Activated T-helper 1 cell treated with anti-CD3 and anti-CD28 coated beads, Interleukin-2, amount 50 U/mL, for 16 hours (primary cell): ENCODE measurements at places on chromosomes 3 and 15.

GRCh38 chr3:87997966-87998365, 60.8 kb downstream of the CGGBP1 start:
- DNase-seq = no peak

- no peak for DNase-seq
These were observed 19.8 kb upstream of the GYG1 start for GRCh38 chr3:148971401-148972163.

GRCh38 chr15:41417418-41418195, 712 bp downstream of the RTF1 start:
- DNase-seq = peak; percentile 6

DNA sequence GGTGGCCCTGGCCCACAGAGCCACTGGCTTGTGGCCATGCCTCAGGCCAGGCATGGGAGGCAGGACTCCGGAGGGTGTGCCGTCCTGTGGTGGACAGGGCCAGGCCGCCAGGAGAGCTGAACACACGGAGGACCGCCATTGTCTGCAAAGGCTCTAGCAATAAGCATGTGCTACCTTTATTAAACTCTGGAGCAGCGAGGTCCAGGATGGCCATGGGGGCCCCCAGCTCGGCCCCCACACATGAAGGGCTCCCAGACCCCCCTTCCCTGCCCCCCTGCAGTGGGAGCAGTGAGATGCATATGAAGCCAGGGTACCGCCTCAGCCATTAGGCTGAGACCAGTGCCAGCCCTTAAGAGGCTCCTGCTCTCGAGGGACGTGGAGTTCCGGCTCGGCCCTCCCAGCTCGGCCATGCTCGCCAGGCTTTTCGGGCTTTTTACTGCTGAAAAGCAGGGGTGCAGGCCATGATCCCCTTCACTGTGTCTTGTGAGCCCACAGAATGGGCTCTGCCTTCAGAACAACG, 2.7 kb downstream of the AMIGO3 start:
- DNase-seq = no peak

- no peak for DNase-seq
These were observed 28.9 kb downstream of the LINGO1 start for GRCh38 chr15:77603611-77604336.

- no peak for DNase-seq
These were observed 112.6 kb upstream of the NEO1 start for GRCh38 chr15:72939514-72940228.

- no peak for DNase-seq
These were observed 44.7 kb upstream of the NR2C2 start for GRCh38 chr3:14902719-14903118.

- DNase-seq = no peak
These were observed at the start of gene TRAK1 for GRCh38 chr3:42090973-42091731. TRAK1 (plus strand) TSS chr3:42091357; CDS start chr3:42091470, 113 bp downstream.

DNA sequence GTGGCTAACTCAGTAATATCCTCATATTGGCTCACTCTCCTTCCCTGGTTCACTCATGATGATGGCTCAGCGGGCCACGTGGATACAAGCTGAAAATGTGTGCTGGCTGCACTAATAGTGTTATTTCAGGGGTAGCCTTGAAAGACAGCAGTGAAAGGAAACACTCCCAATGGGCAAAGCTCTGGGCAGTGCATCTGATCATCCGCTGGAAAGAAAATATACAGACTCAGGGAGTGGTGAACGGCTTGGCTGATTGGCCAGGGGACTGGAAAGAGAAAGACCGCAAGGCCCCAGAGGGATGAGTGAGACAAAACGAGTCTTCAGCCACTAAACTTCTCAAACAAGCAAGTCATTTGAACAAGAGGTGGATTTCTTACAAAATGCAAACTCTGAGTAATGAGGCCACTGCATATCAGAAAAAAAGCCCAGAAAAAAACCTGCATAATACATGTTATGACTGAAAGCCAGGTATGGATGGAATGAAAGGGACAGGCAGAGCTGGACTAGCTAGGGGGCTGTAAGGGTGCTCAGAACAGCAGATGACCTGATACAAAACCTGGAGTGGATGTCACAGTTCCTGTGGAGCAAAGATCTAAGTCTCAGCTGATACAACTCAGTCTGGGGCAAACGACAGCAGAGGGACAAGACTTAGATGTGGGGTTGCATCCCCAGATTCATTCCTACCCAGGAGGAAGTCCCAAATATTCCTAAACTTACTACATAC, 33.3 kb downstream of the CMTM6 start:
- no peak for DNase-seq

DNA sequence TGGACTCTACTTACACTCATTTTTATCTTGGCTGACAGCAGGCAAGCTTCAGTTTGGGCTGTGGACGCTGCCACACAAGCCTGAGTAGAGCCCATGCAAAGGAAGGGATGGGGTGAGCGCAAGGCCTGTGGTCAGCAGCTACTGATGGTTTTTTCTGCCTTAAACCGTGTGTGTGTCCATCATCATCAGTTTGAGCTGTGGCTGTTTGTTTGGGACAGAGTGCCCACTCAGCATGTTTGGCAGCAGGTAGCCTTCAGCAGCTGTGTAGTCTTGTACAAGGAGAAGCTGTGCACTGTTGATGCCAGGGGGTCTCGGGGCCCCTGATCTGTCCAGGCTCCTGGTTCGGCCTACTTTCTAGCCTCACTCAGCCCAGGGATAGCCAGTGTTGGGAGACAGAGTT, 3.5 kb downstream of the RBM15B start:
- DNase-seq = no peak

DNA sequence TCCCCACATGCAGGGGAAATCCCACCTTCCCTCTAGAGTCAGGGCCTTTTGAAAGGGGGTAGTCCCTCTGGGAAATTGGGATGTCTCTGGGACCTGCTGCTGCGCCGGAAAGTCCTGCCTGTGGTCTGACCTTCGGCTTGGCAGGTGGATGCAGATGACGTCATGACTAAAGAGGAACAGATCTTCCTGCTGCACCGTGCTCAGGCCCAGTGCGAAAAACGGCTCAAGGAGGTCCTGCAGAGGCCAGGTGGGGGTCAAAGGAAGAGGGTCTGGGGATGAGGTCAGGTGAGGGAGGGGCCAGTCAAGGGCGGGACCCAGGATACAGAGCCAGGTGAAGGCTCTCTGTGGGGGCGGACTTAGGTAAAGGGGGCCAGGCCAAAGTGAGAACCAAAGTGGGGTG, 16.2 kb downstream of the PTH1R start:
- no peak for DNase-seq

- no peak for DNase-seq
These were observed 29.3 kb upstream of the TRAK1 start for GRCh38 chr3:42061713-42062380.

- no peak for DNase-seq
These were observed 16.2 kb downstream of the CLDN1 start for GRCh38 chr3:190306026-190306425.

DNA sequence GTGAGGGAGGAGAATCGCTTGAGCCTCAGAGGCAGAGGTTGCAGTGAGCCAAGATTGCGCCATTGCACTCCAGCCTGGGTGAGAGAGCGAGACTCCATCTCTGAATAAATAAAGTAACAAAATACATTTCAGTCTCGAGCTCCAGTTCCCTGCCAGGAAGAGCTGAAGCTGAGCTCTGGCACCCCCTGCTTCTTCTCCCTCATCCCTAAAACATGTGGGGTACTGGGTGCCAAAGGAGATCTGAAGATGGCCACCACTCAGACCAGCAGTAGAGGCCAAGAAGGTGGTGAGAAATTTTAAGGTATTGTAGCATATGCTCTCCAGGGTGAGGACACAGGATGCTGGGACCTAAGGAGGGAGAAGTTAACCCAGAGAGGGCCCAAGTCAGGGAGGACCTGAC, 75.0 kb upstream of the CGNL1 start:
- no peak for DNase-seq

GRCh38 chr3:65048151-65048550, 360.4 kb upstream of the ADAMTS9 start:
- DNase-seq = no peak

DNA sequence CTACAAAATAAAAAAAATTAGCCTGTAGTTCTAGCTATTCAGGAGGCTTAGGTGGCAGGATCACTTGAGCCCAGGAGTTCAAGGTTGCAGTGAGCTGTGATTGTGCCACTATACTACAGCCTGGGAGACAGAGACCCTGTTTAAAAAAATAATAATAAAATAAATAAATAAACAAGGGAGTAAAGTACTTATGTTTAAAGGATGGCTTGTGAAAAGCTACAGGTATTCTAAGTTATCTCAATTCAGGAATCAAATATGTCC, 74.2 kb downstream of the ANKRD28 start:
- DNase-seq = no peak

GRCh38 chr15:81604713-81605112, 230.7 kb upstream of the TMC3 start:
- DNase-seq = no peak

DNA sequence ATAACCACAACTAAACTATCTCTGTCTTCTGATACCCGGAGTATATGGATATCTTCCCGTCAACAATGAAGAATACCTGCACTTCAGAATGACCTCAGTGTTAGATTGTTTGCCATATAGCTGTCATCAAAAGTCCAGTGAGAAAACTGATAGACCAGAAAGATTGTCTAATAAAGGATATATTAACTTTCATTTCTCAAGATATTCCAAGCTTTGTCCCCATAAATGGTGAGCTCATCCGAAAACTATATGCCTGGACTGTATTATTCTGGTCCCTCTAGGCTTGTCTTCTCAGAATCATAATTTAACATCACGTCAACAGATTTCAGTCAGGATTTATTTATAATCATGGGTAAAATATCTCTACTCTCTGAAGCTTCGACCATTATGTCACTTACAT, 100.5 kb downstream of the ATP8B4 start:
- no peak for DNase-seq

DNA sequence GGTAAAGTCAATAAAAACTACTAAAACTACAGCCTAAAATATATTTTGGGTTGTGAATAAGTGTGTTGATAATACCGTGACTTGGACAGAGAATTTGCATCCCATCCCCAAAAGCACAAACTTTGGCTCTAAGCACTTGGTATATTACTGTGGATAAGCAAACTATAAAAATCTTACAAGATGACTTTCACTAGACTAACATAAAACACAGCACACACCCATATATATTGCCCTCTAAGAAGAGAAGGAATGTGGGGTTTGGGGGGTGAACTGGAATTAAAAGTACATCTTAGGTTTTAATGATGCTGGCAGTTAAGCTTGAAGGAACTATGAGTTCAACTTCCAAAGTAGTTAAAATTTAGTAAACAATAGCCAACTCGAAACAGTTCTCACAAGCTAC, 28.7 kb upstream of the CSPG5 start:
- no peak for DNase-seq

DNA sequence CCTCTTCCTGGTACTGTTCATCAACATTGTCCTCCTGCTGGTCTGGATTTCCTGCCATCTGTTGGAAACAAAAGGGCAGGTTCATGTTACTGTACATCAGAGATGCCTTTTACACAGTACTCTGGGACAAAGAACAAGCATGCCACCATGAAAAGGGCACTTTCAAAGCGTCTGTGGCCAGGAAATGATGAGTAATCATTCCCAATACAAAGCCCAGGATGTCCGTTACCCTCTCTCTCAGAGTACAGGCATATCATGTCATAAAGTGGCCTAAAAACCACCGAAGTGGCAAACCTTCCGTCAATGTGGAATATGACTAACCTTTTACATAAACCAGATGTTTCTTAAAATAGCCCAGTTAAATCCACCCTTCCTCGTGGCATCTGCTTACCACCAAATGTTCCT, 71.2 kb downstream of the GOLIM4 start:
- DNase-seq = no peak

GRCh38 chr3:37441689-37442088, 267.3 kb upstream of the LRRFIP2 start:
- no peak for DNase-seq

DNA sequence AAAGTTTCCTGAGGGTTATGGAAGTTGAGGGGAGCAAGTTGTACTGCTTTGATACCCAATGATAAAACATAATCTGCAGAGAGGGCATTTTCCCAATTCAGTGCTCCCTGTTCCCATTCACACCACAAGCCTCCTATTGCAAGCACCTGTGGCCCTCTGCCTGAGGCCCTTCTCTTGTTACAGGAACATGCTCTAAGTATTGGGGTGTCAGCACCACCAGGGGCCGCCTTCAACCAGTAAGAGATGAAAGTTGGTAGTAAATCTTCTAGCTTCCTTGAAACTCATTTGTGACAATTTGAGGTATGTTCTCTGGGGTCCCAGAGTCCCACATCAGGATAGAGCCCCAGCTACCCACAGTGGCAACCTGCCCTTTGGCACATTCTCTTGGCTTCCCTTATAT, 265.4 kb upstream of the ARHGEF26 start:
- no peak for DNase-seq

DNA sequence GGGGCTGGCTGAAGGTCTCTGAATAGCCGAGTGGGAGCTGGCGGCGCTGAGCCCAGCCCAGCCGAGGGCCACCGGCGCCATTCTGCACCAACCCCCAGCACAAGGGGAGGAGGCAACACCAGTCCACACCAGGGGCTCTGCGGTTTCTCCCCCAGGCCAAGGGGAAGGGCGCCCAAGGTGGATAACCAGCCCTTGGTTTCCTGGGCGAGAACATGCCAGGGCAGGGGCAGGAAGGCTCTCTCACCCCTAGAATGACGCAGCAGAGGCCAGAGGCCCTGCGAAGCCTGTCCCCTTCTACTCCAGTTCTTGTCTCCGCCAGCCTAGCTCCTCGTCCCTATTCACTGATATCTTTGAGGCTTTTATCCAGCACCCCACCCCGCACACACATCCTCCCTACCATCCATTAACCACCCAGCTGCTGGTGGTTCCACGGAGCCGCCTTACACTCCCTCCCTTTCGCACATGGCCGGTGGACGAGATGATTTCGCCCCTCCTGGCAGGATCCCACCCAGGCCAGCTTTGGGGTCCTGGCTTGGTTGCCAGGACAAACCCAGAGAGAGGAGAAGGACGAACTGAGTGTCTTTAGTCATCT, 1.3 kb downstream of the RBPMS2 start:
- DNase-seq = no peak

GRCh38 chr3:171804618-171805389, 5.5 kb downstream of the PLD1 start:
- DNase-seq = no peak

DNA sequence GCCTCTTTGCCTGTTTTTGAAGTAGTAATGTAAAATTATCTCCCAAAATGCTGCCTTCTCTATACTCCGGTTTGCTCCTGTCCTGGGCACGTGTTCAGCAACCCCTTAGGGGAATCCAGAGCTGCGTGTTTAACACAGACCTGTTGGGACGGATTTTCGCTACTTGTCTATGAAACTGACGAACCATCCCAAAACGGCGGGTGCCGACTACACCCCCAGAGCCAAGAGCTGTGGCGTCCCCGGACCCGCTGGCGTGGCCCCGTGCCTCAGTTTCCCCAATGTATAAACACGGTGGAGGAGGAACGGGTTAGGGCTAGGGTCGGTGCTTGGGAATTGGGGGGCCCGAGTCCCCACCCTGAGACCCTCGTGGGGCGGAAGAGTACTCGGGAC, 473 bp downstream of the FHIT start:
- DNase-seq = no peak

DNA sequence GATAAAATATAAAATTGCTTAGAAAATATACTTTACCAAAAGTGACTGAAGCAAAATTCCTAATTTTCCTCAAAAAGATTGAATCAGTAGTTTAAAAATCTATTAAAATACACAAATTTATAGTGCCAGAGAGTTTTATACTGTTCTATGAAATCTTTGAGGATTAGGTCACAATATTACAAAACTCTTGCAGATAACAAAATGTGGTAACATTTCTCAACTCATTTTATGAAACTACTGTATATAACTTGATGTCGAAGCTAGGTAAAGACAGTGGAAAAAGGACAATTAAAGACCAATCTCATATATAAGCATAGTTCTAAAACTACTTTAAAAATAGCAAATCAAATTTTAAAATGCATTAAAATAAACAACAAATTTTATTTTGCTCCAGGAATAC, 15.9 kb downstream of the VEPH1 start:
- no peak for DNase-seq
